ENCODE measurements at places on chromosomes 5 and 9. TPM values are rescaled to one million over a fixed set of nuclear protein-coding genes. Genes with fewer than 3 reads are reported as not detected.

- H3K36me3 ChIP-seq, result no peaks in the 10 kb centered on the region
- peaks cover 8% of the 10 kb centered on the region for H3K27me3 ChIP-seq
- DNase-seq, result no peak
- peaks cover 10% of the 10 kb centered on the region for H3K4me1 ChIP-seq
These were observed 13.4 kb upstream of the EXOC3 start for GRCh38 chr5:429453-430188.

- no peak overlapping the region for H3K4me3 ChIP-seq
- no peak overlapping the region for H3K27ac ChIP-seq
- H3K4me1 ChIP-seq, result no peaks in the 10 kb centered on the region
- no peaks in the 10 kb centered on the region for H3K36me3 ChIP-seq
These were observed 121.8 kb upstream of the ELL2 start for GRCh38 chr5:96083361-96083881.

DNA sequence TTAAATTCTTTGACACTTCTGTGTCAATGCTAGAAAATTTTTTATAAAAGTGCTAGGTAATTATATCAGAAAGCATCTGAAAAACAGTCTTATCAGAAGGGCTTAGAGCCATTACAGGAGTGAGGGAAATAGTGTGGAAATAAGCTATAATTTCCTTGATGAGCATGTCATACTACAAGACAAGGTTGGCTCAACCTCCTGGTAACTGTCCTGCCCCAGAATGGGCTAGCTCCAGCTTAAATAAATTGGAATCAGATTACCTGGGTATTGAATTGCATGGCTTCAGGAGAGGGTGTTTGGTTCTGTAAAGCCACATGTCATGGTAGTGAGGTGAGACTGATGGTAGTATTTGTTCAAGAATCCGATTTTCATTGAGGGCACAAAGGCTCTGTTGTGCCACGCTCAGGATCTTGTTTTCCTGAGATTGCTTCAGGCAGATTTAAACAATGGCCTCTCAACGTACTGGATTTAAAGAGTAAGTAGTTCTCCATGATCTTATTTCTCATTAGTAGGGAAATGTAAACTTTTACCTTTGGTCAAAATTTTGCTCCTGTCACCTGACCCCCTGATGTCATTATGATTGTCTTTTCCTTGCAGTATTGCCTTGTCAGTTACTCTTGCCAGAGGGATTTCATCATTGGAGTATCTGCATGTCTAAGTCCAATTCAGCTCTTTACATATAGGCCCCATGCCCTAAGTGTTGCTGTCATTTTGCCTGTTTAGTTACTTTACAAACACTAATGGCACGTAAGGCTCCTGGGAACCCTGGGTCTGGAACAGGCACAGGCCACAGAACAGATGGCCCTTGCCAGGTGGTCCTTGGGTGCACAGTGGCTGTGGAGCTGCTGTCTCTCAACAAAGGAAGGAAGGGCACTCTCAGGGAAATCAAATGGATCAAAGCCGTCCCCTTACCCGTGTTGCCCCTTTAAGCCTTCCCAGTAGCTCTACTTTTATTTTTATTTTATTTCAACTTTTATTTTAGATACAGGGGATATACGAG, 21.3 kb downstream of the TRIO start:
- H3K27me3 ChIP-seq, result no peaks in the 10 kb centered on the region
- H3K4me1 ChIP-seq, result peaks cover 77% of the 10 kb centered on the region
- H3K4me3 ChIP-seq, result no peak overlapping the region
- no peak overlapping the region for H3K27ac ChIP-seq

DNA sequence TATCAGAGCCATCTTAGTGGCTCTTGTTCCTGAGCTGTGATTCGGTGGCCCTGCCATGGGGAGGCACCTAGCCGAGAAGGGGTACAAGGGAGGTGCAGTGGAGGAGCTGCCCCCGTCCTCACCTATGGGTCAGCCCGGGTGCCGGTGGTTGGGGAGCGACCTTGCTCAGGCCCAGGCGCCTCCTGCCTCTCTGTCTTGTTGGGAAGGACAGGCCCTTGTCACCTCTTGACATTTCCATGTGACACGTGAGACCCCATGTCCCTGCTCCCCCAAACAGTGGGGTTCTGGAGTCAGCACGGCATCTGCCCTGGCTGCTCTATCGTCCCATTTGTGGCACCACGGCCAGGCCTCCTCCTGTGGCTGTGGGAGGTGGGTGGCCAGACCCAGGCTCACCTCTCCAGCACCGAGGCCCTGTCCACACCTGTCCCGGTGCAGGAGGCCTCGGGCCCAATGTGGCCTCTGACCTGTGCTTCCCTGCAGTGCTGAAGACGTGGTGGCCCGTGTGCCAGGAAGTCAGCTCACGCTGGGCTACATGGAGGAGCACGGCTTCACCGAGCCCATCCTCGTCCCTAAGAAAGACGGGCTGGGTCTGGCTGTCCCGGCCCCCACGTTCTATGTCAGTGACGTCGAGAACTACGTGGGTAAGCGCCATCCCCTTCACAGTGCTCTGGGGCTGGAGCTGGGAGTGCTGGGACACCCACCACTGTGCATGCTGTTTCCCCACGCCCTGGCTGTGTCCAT, 68.9 kb downstream of the PHF2 start:
- no peaks in the 10 kb centered on the region for H3K27me3 ChIP-seq
- H3K4me3 ChIP-seq, result no peak overlapping the region
- H3K4me1 ChIP-seq, result peaks cover 24% of the 10 kb centered on the region

Gene PLPP7
- total RNA-seq, result 120 TPM

Gene GCNT4
- 0.27 TPM for total RNA-seq

All from left ventricle myocardium inferior (tissue), 1 donor.